Suppressor macrophage (primary cell): ENCODE measurements at places on chromosomes 5 and 9.
A peak's percentile ranks its signal among the peaks of the same experiment; 100 is the strongest.

DNA sequence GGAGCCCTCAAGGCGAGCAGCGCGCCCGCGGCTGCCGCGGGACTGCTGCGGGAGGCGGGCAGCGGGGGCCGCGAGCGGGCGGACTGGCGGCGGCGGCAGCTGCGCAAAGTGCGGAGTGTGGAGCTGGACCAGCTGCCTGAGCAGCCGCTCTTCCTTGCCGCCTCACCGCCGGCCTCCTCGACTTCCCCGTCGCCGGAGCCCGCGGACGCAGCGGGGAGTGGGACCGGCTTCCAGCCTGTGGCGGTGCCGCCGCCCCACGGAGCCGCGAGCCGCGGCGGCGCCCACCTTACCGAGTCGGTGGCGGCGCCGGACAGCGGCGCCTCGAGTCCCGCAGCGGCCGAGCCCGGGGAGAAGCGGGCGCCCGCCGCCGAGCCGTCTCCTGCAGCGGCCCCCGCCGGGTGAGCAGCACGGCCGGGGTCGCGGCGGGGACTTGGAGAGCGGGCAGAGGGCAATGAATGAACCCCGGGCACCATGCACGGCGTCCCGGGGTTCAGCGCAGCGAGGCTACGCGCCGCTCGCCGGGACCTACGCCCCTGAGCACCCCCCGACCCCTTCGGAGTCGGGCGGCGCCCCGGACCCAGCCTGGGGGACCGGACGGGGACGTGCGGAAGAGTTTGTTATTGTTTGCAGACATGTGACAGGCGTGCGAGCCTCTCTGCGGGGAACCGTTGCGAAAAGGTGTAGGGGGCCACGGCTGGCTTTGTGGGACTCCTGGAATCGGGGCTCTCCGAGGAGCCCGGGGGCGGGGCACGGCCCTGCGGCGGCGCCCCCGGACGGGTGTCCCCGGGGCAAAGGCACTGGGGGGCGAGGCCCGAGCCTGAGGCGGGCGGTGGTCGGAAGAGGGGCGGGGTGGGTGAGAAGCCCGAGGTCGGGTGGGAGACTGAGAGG, 553 bp downstream of the MAP3K1 start:
- peak; percentile 57 for DNase-seq

DNA sequence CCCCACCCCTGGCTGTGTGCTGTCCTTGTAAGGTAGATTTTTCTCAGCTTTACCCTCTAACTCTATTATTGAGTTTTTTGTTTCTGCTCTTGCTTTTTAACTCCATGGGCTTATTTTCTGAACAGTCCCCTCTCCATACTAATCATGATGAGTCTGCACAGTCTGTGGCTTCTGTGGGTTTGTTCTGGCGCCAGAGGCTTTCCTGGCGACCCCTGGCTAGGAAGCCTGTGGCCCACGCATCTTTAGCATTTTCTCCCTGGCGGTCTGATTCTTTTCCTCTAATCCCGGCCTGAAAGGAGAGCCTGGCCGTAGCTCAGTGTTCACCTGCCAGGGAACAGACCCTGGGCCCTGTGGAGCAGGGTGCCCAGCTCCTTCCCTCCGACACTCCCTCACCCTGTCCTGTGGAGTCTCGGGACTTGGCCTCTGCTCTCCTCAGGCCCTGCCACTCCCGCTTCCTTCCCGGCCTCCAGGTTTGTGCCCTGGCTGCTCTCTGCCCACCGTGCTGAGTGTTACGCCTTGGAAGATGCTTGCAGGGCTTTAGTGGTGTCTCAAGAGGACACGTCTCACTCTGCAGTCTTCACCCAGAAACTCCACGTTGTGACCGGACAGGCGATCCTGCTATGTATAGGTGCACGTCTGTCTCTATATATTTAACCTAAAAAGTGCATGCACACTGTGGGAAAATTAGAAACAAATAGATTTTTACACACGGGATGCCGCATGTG, 31.7 kb upstream of the LRRC14B start:
- DNase-seq, result no peak

GRCh38 chr9:134575103-134575900, 66.3 kb upstream of the COL5A1 start:
- no peak for DNase-seq

DNA sequence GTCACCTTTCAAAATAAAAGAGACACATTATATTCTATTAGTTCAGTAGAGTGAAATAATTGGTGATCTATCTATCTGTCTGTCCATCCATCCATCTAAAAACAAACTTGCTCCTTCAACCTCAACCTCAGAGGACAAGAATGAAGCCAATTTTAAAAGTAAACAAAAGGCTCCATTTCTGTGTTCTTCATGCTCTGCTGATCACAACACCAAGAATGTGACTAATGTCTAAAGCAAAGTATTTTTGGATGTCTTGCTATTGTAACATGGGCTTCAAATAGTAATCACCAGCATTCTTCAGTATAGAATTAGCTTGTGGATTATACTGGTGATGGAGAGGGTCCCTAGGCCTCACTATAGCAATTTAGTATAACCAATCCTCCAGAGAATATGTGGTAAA, 1304.4 kb downstream of the MAT2B start:
- DNase-seq, result no peak

DNA sequence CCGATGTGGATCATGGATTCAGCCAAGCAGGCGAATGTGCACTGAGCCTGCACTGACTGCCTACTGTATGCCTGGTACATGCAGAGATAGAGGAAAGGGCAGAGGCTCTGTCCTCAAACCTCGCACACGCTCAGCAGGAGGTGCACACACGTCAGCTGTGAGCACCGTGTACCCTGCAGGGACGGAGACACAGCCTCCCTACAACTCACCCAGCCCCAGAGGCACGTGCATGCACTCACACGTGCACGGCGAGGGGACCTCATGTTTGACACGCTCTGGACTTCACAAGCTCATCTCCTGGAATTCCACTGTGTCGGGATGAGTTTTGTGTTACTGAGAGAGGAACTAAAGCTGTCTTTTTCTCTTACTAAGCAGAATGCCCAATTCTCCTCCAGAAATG, 48.4 kb downstream of the IRX2 start:
- DNase-seq, result no peak

DNA sequence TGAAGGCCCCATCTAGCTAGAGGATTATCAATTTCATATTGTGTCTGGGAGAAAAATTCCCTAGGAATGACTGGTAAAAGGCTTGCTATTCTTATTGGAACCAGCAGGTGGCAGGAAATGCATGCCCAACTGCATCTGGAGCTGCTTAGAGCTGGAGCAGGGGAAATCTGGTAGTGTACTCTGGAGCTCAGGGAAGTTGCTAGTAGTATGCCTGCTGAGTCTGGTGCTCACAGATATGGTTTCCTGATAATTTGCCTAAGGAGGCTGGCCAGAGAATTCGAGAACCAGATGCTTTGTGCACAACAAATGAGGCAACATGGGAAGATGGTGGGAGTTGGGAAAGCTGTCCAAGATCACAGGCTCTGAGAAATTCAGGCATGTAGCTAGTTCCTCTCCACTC, 53.7 kb downstream of the G3BP1 start:
- peak; percentile 72 for DNase-seq

- DNase-seq, result peak; percentile 57
Observed at GRCh38 chr5:151023651-151024050, 3.3 kb downstream of the GPX3 start.

- no peak for DNase-seq
Observed at GRCh38 chr9:35272989-35273388, 111.2 kb downstream of the UNC13B start.

GRCh38 chr5:53779541-53779981, 219.1 kb downstream of the NDUFS4 start:
- no peak for DNase-seq

GRCh38 chr5:136730426-136730825, 365.1 kb upstream of the TRPC7 start:
- DNase-seq, result no peak

DNA sequence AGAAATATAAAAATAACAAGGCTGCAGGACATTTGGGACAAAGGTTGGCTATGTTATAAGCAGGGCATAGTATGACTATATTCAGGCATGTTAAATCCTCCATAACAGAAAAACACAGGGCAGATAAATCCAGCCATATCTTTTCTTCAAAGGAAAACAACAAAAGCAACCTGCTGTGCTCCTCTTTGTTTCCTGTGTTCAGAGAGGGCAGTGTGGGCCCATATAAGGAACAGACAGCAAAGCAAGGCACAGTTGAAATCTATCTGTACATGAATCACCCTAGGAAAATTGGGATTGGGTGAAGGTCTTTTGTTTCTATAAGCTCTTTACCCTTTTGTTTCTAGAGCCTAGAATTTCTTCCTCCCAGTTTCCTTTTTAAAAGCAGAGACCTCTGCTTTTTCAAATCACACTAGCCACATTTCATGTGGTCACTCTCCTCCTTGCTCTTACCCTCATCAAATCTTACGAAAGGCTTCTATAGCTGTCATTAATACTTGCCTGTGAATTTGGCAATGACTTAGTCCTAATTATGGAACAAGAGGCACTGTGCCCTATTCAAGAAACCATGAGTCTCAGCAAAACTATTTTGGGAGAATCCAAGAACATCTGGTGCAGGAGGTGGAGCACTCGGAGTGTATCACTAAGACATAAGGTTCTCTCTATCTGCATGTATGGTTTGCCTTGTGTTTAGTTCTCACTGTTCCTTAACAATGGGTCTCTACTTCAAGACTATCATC, 1.8 kb downstream of the GZMA start:
- DNase-seq, result no peak

- DNase-seq, result no peak
Observed at GRCh38 chr9:79812099-79812498, 240.3 kb downstream of the TLE4 start.

GRCh38 chr5:145574889-145575573, 260.1 kb downstream of the PRELID2 start:
- no peak for DNase-seq

DNA sequence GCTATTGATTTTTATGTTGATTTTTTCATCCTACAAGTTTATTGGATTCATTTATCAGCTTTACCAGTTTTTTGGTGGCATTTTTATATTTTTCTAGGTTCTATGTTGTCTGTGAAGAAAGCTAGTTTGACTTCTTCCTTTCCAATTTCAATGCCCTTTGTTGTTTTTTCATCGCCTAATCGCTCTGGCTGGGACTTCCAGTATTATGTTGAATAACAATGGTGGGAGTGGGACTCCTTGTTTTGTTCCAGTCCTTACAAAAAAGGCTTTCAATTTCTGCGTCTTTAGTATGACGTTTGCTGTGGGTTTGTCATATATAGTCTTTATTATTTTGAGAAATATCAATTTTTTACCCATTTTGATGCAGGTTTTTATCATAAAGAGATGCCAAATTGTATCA, 175.6 kb upstream of the CCNH start:
- DNase-seq, result no peak

DNA sequence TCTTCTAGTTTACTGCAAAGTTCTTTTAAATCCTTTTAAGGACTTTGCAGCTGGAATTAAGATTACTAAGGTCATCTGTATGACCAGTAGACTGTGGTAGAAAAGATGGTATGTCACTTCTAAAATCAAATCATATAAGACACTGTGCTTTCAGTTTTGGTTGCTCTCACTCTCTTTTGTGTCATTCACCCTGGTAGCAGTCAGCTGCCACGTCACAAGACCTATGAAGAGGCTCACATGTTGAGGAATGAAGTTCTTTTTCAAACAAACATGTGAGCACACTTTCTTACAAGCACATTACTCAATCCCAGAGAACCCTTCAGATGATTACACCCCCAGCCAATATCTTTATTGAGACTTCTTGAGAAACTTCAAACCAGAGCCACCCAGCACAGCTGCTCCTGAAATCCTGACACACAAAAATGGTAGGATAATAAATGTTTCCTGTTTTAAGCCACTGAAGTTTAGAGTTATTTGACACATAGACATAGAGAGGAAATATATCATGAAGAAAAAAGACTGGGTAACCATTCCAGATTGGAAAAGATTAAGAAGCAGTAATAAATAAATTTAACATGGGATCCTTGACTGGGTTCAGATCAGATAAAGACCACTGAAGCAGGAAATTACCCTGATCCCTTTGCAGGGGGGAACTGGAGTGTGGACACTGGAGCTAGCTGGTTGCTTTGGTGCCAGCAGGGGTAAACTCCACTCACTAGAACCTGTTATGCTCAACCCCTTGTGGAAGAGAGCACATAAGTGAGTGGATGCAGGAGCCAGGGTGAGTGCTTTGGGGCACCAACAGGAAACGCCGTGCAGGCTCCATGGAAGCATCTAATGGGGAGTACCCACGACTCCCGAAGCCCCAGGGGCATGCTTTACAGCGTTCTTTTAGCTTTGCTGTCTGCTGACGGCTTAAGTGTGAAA, 64.1 kb downstream of the SLCO4C1 start:
- peak; percentile 70 for DNase-seq

DNA sequence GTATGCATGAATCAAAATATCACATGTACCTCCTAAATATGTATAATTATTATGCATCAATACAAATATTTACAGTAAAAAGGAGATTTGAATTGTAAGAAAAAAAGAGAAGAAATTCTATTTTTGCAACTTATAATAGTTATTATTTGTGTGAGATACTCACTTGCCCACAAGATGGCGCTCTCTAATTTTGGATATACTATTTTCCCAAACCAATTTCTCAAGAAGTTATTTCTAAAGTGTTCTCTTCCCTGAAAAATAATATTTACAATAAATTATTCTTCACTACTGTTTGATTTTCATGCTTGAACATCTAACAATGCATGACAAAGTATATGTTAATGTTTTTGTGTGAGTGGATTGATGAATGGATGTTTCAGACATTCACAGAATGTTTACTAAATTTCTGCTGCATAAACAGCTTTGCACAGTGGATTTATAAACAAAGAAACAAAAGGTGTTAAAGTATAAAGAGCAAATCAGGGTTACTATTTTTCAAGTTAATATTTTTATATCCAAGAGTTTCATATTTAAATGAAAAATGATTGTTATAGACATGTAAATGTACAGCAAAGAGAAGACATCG, 503.4 kb downstream of the PDE4D start:
- no peak for DNase-seq

DNA sequence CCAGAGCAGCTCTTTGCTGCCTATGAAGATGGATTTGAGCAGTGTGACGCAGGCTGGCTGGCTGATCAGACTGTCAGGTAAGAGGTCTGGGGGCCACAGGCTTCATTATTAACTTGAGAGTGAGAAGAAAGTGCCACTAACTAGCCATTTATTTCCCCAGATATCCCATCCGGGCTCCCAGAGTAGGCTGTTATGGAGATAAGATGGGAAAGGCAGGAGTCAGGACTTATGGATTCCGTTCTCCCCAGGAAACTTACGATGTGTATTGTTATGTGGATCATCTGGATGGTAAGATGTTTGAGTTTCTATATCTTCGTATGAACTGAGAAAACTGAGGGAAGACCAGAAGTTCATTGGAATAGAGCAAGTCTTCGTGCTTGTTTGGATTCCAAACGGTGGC, 22.1 kb downstream of the VCAN start:
- DNase-seq, result no peak

GRCh38 chr5:53381-54174, 38.4 kb upstream of the PLEKHG4B start:
- DNase-seq, result no peak
